ENCODE measurements at places on chromosomes 2 and 18. TPM values are rescaled to one million over a fixed set of nuclear protein-coding genes. Genes with fewer than 3 reads are reported as not detected.

GRCh38 chr2:169393068-169393590 is 30.8 kb upstream of the LRP2 start:
- DNase-seq = no peak

- DNase-seq = no peak
Measured at GRCh38 chr2:174984561-174984960, 20.6 kb downstream of the CHN1 start.

The CLEC4F gene
- not detected for total RNA-seq

The RPRM gene
- not detected for total RNA-seq

GRCh38 chr2:238141541-238142318 is 3.3 kb downstream of the KLHL30 start:
- no peak for DNase-seq

DNA sequence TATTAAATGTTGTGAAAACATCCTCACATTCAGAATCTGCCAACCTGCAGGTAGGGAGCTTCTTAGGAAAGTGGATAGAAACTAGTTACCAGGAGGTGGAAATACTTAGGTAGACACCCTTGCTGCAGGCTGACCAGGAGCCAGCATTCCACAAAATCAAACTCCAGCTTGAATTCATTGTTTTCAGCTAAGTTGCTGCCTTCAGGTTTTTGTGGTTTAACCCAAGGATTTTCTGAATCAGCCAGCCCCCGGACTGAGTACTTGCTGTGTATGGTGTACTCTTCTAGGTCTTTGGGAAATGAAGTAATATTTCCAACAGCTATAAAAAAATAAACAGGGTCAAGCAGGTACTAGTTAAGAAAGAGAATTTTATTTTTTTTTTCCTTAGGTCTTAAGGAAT is 192.1 kb upstream of the CHST9 start:
- DNase-seq = no peak

All from CD4-positive, alpha-beta memory T cell (primary cell).